ENCODE measurements at places on chromosomes 2 and 18.

- DNase-seq = no peak
These were observed 158.6 kb downstream of the TXNL1 start for GRCh38 chr18:56479841-56480240.

DNA sequence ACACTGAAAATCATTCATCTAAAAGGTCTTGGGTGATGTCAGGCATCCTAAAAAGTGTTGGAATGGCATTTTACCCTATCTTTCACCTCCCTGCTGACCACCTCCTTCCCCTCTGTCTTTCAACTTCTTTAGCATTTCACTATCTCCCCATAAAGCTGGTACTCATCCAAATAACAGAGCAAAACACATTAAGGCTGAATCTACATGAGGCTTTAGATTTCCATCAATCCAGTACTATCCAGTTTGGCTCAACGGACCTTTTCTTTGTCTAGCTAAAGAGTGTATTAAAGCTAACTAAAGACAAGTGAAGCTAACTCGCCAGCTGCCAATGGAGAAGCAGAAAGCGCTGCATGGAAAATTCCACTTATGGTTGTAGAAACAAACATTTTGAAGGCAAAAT is 122.5 kb upstream of the NCKAP5 start:
- DNase-seq = no peak

GRCh38 chr18:26956863-26957262 is 91.4 kb upstream of the AQP4 start:
- DNase-seq = no peak

- no peak for DNase-seq
These were observed at the start of gene FAM237A for GRCh38 chr2:206642075-206643025. Gene FAM237A (plus strand): TSS chr2:206642487. CDS start chr2:206644237, 1,750 bp downstream.

DNA sequence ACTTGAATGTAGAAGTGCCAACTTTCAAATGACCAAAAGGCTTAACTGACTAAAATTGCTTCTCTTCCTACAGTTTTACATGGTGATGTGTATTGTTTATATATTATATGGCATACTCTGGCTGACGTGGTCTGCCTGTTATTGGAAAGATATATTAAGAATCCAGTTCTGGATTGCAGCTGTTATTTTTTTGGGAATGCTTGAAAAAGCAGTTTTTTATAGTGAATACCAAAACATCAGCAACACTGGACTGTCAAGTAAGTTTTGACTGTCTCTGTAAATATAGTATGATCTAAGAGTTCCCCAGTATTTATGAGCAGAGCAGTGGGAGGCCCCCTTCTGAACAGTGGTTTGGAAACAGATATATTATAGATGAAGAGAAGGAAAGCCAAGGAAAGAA is 26.2 kb downstream of the TMEM87B start:
- peak; percentile 10 for DNase-seq

DNA sequence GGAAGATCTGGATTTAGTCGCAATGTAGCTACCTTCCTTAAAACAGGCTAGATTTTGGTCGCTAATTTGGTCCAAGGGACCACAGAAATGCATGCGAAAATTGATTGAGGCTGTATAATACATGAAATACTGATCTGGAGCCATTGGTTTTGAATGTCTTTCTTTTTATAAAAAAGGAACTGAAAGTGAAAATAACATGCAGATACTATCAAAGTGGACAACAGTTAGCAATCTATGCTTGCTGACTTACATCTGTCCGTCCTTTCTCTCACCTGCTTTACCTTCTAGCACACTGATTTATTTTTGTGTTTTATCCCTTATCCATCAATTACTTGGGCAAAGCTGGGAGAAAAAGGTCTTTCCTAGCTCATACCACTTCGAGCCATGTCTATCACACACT is 1459.8 kb upstream of the ACVR2A start:
- no peak for DNase-seq

- no peak for DNase-seq
These were observed 12.4 kb upstream of the DNMT3A start for GRCh38 chr2:25354116-25354515.

DNA sequence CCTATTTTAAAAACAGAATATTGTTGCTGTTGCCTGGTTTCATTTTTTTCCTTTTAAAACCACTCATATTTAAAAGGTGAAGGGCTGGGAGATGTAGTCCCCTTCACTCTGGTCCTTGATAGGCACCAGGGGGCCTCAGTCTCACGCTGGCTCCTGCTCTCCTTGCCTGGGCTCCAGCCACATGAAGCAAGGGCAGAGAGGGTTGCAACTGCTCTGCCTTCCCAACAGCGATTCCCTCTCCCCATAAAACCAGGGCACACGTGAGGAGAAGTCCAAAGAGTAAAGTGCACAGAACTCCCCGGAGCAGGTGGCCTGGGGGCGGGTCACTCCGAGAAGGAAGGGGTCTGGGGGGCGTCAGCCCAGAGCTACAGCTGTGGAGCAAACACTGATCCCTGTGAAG is 12.8 kb downstream of the TMEM127 start:
- no peak for DNase-seq

DNA sequence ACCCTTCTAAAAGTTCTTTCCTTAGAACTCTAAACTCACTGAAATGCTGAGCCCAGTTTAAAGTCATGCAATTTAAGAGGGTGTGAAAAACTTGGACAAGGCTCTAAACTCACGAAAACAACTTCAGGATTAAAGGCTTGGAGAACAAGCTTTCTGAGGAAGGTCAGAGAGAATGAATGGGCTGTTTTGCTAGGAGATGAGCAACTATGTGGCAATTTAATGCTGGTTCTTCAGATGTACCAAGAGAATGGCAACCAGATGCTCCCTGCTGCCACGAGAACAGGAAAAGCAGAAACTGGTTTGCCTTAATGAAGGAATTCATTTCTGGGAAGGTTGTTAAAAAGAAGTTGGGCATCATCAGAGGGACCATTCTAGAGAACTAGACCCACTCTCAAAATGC is 77.8 kb upstream of the PMAIP1 start:
- peak; percentile 60 for DNase-seq

DNA sequence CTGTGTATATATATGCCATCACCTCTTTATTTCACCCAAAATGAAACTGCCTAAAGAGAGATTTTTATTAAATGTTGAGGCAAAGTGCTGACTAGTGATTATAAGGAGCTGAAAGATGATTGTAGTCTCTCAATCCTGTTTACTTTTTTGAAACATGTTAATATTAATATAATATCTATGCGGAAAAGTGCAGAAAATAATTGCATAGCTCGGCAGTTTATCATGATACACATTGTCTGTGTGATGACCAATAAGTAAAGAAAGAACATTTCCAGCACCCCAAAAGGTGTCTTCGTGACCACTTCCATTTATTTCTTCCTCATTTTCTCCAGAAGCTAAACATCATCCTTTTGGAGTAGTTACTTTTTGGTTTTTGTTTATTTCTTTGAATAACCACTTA is 99.0 kb downstream of the BIRC6 start:
- no peak for DNase-seq

DNA sequence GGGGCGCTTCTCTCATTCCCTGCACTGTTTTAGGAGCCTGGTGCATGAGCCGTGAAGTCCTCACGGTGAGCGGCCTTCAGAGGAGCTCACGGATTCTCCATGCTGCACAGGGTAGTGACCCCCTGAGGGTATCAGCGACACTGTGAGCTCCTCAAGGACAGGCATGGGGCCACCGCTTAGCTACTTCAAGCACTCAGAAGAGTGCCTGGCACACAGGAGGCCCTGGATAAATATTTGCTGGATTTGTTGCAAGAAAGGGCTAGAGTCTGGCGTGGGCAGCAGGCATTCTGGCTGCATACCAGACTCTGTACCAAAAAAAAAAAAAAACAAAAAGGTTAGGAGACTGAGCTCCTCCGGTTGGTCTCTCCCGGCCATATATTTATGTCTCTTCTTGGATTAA is 5.7 kb upstream of the MBP start:
- DNase-seq = no peak

DNA sequence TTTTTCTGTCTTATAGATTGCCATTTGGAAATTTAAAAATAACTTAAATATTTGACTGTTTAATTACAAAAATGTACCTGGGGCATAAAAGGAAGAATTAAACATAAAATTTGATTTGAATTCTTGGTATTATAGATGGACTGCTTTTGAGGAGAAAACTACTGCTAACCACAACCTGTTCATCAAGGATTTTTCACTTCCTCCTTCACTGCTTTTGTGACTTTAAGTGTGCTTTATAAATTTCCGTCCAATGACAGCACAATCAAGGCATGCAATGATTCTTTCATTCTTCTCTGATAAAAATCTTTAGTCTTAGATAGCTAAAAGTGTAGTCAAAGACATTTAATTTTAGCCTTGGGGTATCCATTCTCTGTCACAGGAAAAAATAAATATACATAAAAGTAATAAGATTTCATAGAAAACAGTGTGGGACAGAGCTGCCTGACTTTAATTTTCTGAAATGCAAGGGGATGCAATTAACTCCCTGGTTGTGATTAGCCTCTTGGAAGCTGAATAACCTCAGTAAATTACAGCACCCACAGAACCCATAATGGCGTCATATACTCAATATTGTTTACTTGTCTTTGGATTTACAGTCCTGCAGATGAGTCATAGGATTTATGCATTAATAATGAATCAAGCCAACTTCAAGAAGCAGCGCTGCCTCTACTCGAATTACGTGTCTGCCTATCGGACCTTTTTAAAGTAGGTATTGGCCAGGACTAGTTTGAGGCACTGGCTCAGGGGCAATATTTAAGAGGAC is 587.9 kb downstream of the NRXN1 start:
- peak; percentile 1 for DNase-seq

DNA sequence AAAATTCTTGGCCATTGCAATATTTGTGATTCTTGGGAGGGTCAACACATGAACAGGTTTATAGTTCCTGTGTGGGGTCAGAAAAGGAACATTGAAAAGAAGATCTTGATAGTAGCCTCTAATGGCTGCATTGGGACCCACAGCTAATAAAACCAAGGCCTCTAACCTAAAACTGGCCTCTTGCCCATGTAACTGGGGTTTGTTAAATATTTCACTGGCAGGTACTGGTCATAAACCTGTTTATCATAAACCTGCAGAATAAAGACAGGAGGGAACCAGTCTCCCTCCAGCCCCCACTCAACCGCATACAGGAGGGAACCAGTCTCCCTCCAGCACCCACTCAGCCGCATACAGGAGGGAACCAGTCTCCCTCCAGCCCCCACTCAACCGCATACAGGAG is 125.3 kb downstream of the PXDN start:
- DNase-seq = no peak

- no peak for DNase-seq
These were observed 62.2 kb upstream of the RTN4 start for GRCh38 chr2:55112229-55113031.

GRCh38 chr2:212979799-212980198 is 171.6 kb downstream of the IKZF2 start:
- no peak for DNase-seq

DNA sequence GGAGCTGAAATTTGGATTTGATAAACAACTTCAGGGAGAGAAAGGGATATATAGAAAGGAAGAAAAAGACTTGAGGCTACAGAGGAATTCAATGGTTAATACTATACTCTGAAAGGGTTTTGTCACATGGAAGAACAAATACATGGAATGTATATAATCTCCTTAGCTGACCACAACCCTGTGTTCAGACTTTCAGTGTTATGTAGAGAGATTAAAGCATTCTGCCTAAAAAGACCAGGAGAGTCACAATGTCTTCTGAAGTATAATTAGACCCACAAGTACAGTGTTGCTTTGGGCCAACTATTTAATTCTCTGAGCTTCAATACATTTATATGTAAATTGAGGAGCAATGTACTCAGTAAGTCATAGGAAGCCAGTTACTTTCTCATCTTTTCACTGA is 123.8 kb upstream of the FSHR start:
- DNase-seq = no peak

DNA sequence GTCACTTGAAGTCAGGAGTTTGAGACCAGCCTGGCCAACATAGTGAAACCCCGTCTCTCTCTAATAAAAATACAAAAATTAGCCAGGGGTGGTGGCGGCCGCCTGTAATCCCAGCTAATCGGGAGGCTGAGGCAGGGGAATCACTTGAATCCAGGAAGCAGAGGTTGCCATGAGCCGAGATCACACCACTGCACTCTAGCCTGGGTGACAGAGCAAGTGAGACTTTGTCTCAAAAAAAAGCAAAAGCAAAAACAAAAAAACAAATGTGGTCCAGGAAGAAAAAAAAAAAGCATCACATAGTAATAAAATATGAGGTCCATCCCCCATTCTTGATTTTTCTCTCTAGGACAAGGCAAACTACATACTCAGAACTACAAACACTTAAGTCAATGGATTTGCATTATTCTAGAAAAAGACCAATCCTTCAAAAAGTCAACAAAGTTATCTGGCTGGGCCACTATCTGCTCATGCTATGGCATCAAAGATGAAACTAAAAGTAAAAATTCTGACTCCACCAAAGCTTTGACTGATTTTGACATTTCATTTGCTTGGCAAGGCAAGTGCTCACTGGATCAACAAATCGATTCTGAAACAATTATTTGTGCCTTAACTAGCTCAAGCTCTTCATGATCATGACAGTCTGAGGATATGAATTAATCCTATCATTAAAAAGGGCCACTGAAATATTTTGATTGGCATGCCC is 28.4 kb downstream of the MEX3C start:
- DNase-seq = no peak

- no peak for DNase-seq
These were observed 72.1 kb downstream of the EDAR start for GRCh38 chr2:108916796-108917421.

GRCh38 chr2:234747032-234747431 is 204.8 kb upstream of the SH3BP4 start:
- DNase-seq = peak; percentile 25

GRCh38 chr2:145546091-145546490 is 1026.2 kb upstream of the ZEB2 start:
- DNase-seq = peak; percentile 45

GRCh38 chr2:25032094-25032493 is 9.8 kb upstream of the EFR3B start:
- DNase-seq = no peak

DNA sequence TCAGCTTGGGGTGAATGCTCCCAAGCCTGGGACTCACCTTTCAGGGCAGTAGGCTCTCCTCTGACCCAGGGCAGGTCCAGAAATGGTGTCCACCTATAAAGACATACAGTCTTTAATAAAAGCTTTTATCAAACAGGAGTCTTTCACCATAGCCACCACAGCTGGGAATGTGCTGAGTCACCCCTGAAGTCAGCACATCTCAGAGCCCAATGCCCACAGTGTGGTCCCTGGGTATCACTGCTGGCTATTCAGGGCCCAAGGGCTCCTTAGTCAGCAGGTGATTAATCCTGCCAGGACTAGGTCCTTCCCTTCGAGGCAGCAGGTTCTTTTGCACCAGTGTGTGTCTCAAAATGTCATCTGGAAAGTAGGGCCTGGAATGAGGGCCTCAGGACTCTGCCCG is 181.9 kb downstream of the MEMO1 start:
- DNase-seq = no peak

DNA sequence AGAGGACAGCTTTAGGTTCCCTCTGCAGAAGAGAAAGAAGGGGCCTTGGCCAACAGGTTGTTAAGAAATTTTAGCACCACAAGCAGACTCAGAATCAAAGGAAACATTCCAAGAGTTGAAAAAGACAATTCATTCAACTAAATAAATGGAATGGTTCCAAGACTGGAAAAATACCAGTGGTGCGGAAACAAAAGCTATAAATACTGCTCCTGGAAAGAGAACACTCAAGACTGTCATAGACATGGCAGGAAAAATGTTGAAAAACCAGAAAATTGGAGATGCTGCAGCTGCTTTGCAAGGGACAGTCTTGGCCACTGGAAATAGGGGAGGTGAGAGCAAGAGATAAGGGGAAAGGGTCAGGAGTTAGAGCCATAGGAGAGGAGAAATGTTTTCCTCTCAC is 312.7 kb upstream of the CYRIA start:
- no peak for DNase-seq

All from HCEC 1CT (cell line).